CD4-positive, alpha-beta T cell treated with Interferon alpha-2 for 1 hour (primary cell): ENCODE measurements at places on chromosomes 1 and 21.

DNA sequence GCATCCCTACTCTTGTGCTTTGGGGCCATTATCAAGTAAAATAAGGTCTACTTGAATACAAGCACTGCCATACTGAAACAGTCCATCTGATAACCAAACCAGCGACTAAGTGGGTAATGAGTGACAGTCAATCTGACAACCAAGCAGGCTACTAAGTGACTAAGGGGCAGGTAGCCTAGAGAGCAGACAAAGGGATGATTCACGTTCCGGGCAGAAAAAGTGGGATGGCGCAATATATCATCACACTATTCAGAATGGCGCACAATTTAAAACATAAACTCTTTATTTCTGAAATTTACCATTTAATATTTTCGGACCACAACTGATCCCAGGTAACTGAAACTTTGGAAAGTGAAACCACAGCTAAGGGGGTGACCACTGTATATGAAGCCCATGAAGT is 17.7 kb downstream of the NGF start:
- no peak for DNase-seq

GRCh38 chr1:29753244-29753643 is 516.9 kb downstream of the PTPRU start:
- no peak for DNase-seq

GRCh38 chr1:45640293-45640692 is 16.4 kb upstream of the CCDC17 start:
- DNase-seq: no peak

GRCh38 chr1:76162254-76162653 is 87.7 kb downstream of the ST6GALNAC3 start:
- no peak for DNase-seq

DNA sequence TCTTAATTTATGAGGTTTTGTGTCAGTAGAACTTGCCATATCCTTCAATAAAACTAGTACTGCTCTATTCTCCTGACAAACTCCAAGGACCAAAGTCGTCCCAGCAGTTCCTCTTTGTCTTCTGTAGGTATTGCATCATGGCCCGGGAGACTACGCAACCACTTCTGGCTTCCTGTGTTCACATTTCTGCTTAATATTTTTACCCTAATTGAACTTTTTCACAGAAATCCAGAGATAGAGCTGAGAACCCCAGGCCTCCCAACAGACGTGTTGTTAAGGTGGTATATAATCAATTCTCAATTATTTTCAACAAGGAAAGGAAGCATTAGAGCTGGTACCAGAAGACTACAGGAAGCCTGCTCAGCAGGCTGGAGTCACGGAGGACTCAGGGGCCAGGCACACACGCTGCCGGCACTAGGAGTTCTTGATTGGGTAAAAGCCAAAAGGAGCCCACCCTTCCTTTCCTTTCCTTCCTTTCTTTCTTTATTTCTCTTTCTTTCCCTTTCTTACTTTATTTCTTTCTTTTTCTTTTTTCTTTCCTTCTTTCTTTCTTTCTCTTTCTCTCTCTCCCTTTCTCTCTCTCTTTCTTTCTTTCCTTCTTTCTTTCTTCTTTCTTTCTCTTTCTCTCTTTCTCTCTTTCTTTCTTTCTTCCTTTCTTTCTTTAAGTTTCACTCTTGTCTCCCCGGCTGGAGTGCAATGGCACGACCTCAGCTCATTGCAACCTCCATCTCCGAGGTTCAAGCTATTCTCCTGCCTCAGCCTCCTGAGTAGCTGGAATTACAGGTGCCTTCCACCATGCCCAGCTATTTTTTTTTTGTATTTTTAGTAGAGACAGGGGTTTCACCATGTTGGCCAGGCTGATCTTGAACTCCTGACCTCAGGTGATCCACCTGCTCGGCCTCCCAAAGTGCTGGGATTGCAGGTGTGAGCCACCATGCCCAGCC is 173.7 kb downstream of the ZBTB18 start:
- DNase-seq: peak; percentile 54

GRCh38 chr1:60388092-60388987 is 314.8 kb upstream of the C1orf87 start:
- no peak for DNase-seq

DNA sequence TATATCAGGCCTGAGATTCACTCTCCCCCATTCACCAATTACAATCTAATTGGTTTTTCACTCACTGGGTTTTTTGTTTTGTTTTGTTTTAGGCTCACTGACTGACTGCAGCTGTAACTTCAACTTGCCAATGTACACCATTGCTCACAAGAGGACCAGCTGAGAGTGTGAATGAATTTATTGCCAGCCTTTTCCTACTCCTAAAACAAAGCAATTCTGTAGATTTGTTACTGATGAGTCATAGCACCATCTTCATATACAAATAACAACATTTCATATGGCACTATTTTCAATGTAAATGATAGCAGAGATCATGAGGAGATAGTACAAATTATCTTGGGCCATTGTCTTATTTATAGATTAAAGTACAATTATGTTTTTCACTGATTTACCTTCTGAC is 76.0 kb upstream of the DPYD start:
- DNase-seq: no peak

DNA sequence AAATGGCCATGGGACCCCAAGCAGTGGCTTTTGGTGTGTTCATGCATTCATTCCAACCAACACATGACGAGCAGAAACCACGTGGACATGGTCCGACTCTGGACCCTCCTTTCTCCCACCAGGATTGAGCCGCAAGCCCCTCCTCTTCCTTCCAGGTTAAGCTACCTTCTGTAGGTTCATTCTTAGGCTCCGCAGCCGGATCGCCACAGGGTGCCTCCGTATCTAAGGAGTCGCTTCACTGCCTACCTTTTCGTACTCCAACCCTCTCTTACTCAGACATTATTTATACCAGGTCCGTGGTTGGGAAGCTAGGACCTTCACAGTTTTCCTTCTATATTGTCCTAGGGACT is 63.6 kb downstream of the RHBG start:
- DNase-seq: no peak

DNA sequence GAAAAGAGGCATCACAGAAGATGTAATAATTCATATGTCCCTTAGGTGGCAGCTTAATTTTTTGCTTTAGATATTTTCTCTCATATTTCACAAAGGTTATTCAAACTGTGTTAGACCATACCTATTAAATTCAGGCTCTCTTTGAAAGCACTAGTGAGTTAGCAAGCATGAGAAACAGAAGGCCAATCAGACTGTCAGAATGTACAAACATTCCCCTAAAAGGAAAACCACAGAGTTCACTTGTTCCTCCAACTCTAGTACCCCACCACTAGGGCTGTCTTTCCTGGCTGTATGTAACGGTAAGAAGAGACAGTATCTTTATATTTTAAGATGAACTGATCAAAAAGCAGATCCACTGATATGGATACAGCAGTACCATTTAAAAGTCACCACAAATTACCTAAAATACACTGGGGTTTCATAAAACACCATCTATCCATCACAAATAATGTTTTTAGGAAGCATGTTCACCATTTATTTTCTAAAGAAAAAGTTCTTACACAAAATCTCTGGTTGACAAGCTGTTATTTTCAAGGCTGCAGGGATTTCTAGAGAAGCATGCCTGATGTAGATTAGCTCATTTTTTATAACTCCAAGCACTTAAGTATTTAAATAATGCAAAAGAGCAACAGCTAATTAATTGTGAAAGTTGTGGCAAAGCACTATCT is 1.8 kb downstream of the ARPC5 start:
- peak; percentile 22 for DNase-seq

DNA sequence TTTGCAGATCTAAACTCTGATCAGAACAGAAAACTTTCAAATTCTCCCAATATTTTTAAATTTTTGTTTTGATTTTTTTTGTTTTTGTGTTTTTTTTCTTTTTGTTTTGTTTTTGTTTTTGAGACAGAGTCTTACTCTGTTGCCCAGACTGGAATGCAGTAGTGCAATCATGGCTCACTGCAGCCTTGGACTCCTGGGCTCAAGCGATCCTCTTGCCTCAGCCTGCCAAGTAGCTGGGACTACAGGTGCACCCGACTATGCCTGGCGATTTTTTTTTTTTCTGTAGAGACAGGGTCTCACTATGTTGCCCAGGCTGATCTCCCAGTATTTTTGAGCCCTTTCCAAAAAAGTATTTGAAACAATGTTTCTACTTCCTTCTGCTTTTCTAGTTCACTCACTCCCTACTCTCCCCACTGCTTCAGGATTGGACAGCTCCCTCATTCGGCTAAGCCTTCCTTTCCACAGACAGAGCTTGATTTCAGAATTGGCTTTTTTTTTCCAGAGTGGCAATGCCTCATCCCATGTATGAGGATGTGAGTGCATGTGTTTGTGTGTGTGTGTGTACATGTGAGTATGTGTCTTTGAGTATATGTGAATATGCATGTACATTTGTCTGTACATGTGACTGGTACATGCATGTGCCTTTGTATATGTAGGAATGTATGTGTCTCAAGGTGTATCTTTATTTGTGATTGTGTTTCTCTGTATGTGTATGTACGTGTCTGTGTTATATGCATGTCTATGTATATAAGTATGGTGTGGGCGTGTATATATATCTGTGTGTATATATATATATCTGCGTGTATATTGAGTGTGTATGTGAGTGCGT is 11.9 kb downstream of the LHX4 start:
- no peak for DNase-seq

DNA sequence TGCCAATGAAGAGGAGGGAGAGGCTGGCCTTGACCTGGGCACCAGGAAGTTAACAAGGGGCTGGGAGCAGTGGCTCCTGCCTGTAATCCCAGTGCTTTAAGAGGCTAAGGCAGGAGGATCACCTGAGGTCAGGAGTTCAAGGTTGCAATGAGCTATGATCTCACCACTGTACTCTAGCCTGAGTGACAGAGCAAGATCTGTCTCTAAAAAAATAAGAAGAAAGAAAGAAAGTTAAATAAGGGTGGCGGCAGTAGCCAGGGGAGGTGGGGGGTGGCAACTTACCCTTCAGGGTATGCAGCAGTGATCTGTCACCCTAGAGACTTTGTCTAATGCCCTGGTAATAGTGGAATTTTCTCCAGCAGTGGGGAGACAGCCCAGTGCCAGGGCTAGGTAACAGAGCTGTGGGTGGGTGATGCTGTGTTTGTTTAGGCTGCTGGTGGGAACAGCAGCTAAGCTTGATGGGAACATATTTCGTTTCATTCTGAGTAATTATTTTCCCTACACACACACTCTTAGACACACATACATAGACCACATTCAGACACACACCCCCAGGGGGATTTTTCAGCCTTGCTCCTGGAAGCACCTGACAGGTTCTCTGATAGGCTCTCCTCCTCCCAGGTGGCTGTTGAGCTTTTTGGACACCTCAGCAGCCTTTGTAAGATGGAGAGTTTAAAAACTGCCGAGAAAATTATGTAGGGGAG is 11.3 kb upstream of the SYT6 start:
- no peak for DNase-seq

DNA sequence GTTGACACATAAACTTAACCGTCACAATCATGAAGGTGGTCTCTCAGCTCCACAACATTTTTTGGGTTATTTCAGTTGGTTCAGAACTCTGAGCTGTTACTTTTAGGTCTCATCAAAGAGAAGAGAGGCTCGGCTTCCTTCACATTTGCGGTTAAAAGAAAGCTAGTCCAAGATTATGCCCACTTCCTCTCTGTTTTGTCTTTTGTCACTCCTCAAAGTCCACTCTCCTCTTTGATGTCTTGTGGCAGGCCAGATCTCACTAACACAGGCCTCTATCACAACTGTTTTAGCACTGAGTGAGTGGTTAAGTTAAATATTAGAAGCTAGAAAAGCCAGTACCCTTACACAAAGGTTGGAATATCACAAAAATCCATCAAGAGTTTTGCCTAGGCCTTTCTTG is 195.7 kb downstream of the FCRL5 start:
- DNase-seq: no peak

- no peak for DNase-seq
Measured at GRCh38 chr1:87314091-87314490, 14.6 kb upstream of the LMO4 start.

GRCh38 chr1:232915212-232915611 is 35.2 kb upstream of the NTPCR start:
- DNase-seq: no peak

DNA sequence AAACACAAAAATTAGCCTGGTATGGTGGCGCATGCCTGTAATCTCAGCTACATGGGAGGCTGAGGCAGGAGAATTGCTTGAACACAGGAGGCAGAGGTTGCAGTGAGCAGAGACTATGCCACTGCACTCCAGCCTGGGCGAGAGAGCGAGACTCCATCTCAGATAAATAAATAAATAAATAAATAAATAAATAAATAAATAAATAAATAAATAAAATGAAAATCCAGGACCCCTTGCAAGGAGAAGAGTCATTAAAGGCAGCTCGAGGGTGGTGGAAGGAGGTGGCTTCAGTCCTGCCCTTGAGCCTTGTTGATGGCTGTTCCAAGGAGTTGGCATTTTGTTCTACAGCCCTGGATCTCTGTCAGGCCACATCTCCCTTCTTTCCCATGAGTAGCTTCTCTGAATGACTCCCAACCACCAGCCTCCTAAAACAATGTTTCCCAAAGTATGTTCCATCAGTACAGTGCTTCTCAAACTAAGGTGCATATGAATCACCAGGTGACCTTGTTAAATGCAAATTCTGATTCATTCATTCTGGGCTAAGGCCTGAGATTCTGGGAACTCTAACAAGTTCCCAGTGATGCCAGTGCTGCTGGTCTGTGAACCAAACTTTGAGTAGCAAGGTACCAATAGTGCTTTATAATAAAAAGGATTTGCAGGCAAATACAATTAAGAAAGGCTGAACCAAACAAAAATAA is 99.0 kb downstream of the KCNN3 start:
- no peak for DNase-seq

DNA sequence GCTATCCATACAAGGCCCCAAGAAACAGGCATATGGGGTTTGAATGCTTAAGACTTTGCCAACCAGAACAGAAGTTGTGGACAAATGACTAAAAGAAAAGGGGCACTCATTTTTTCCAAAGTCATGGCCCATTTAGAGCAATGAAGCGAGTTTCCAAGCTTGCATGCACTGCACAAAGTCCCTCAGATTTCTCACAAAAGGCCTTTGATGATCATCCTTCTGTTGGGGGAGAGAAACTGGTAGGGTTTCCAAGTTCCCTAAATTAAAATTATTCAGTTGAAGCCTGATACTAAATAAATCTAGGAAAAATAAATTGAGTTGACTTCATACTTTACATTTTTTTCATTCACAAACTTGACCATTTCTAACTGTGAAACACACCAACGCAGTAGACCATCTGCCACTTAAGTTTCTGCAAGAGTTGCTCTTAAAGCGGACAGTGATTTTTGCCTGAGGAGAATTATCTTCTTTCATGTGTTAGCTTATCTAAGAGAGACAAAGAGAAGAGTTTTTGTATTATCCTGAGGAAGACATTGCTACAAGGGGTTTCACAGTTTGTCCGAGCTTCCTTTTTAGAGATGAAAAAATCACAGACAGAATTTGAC is 139.2 kb downstream of the SEC16B start:
- no peak for DNase-seq

GRCh38 chr1:226511296-226511695 is 37.3 kb upstream of the STUM start:
- DNase-seq: no peak

DNA sequence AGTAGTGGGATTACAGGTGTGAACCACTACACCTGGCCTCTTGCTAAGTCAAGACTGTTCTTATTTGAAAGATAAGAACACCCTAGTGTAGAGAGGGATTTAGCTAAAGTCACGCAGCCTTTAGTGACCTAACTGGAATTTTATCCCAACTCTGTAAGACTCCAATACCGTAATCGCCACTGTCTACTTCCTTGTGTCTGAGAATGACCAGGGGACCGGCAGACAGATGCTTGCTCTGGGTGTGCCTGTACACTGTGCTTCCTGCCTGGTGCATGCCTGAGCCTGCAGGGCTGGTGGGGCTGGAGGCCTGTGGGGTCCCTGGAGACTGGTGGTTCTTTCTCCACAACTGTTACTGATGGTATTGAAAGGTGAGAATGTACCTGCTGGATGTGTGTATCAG is 15.3 kb downstream of the MFSD2A start:
- no peak for DNase-seq

GRCh38 chr1:158992787-158993312 is 16.9 kb upstream of the IFI16 start:
- no peak for DNase-seq
